Stimulated activated CD8-positive, alpha-beta memory T cell treated with anti-CD3 and anti-CD28 coated beads, Interleukin-2, amount 100 ng/mL, for 1 hour (primary cell): ENCODE measurements at places on chromosomes 3 and 15.

- no peak for DNase-seq
Observed at GRCh38 chr15:42338500-42338899, 20.8 kb upstream of the CAPN3 start.

GRCh38 chr15:99211926-99212325 lies 37.5 kb downstream of the TTC23 start:
- no peak for DNase-seq

DNA sequence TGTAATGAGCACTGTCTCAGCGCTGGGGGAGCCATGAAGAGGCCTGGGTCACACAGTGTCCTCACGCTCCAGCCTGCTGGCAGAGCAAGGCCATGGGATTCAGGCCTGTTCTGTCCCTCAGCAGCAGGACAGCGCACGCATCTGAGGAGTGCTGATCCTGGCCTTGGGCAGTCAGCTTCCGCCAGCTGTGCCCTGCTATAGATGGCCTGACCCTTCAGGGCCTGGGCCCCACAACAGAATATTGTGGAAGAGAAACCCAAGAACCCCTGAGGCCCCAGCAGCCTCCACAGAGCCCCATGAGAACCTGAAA lies 78.6 kb downstream of the SRGAP3 start:
- DNase-seq = no peak

- no peak for DNase-seq
Observed at GRCh38 chr15:69951898-69952555, 145.7 kb downstream of the TLE3 start.

GRCh38 chr3:184648636-184649035 lies 63.2 kb downstream of the MAGEF1 start:
- DNase-seq = no peak

DNA sequence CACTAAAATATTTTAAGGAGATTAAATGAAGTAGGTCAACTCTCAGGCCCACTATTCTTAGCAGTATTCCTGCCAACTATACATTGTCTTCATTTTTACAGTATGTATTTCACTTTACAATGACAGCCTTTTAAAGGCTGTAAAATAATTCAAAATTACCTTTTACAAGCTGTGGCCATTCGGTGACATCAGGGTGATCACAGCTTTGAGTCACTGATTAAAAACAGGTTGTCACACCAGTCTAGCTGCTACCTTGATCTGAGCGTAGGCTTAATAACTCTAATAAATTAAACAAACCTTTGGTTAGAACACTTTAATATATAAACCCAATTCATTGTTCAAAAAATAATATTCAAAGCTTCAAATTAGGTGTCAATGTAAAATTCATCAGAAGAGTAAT lies 29.9 kb downstream of the UBE3A start:
- no peak for DNase-seq

DNA sequence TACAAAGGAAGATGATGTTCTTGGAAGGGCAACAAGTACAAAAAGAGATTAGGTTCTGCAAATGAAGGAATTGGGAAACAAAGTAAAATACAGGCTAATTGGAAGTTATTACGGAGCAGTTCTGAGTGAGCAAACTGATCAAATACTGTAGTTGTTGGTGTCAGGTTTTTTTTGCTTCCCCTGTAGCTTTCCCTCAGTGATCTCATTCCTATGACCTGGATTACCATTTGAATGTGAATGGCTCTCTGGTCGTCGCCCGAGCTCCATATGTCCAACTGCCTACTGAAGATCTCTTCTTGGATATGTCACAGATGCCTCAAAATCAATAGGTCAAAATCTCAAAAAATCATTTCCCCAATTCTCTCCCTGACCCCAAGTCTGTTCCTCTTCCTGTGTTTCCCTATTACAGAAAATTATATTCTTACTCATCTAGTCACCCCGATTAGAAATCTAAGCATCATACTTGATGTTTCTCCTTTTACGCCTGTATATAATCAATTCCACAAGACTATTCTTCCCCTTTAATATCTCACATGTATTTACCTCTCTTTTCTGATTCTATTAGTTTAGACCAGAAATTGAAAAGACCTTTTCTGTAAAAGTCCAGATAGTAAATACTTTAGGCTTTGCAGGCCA lies 29.0 kb downstream of the GOLM2 start:
- no peak for DNase-seq

DNA sequence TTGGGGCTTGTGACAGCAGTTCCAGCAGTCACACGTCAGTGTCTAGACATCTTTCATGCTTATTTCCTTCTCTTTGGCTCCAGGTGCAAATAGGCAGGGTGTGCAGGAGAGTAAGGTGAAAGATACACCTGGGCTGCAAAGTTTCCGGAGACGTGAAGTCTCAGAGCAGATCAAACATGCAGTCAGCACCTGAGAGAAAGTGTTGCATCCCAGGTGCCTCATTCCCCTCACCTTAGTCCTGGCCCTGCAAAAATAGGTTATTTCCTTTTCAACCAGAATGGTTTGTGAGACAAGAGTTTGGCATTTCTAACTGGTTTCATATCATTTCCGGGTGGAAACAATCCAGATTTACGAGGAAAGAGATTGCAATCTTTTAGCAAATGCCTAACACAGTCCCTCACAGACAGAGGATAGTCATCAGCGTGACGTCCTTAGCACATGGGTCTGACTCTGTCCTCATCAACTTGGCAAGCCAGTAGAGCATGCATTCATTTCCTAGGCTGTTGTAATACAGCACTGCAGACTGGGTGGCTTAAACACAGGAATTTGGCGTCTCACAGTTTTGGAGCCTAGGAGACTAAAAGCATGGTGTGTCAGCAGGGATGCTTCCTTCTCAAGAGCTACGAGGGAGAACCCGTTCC lies 58.2 kb upstream of the ARRDC4 start:
- DNase-seq = no peak

DNA sequence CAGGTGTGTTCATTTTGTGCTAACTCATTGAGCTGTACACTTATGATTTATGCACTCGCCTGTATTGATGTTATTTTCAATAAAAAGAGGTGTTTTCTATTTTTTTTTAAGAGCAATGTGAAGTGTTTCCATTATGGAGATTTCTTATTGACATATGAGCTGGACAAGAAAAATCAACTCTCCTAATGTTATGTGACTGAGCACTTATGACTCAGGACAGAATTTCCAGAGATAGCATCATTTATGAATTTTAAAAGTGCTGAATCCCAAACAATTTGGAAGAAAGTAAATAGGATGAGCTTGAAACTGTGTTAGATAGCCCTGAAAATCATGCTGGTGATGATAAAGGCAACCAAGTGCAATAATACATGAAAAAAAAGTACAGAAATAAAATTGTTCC lies 118.9 kb downstream of the RFTN1 start:
- DNase-seq = no peak
